ENCODE measurements at places on chromosomes 6 and 20.
A peak's percentile ranks its signal among the peaks of the same experiment; 100 is the strongest.

- no peak for DNase-seq
Measured at GRCh38 chr6:101545191-101545590, 151.7 kb downstream of the GRIK2 start.

- peak; percentile 42 for DNase-seq
Measured at GRCh38 chr20:50052550-50053361, 60.2 kb downstream of the UBE2V1 start.

- peak; percentile 49 for DNase-seq
Measured at GRCh38 chr6:125792680-125793079, 1.9 kb downstream of the NCOA7 start.

DNA sequence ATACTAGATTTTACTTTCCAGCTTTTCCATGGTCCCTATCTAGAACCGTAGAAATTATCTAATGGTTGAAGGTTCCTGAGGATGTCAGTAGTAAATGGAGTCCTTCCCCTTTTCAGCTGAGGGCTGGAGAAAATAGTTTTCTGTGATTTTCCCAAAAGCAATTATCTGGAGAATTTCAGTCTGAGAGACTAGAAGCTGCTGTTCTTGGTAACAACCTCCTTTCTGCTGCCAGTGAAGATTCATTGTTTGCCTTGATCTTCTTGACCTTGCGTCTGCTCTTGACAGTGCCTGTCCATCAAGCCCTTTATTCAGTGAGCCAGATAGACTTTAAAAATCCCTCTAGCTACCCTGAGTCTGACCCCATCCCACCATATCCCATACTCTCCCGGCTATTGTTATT is 73.1 kb downstream of the PHACTR2 start:
- DNase-seq = no peak

DNA sequence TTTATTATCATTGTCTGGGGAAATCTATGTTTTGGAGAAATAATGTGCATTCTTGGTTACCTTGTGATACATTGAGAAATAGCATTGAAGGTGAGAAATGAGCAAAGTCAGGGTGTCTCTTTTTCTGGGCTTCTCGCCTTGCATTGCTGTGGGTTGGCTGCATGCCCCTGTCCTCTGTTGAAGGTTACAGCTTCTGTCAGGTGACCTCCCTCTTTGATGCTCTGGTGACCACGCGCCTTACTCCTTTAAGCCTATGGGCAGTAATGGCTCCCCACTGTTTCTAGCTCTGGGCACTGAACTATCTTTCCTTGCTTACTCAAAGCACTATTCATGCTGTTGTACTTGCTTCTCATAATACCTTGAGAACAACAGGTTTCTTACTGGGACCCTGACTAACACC is 14.6 kb downstream of the ADGRB3 start:
- DNase-seq = no peak

DNA sequence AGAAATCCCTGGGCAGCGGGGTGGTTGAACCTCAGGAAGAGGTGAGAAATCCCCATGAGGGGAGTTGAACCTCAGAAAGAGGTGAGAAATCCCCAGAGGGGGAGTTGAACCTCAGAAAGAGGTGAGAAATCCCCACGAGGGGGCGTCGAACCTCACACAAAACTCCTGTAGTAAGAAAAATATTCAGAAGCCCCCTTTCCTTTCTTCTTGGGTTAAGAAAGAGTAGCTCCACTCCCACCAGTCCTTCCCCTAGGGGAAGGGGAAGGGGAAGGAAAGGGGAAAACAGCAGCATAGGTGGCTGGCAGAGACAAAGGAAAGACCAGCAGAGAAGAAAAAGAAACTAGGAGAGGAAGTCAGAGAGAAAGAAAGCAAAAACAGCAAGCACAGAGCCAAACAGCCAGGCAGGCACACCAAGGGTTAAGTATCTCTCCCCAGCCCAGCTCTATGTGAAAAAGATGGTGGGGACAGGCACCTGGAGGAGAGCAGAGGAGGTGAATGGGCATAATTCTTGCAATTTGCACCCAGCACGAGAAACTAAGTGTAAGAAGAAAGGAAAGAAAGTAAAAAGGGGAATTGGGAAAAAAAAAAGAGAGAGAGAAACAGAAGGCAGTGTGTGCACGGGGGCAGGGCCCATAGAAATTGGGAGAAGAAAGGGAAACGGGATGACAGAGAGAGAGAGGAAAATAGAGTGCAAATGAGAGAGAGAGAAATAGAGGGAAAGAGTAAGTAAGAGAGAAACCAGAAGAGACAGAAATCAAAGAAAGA is 88.2 kb downstream of the PLG start:
- no peak for DNase-seq

GRCh38 chr20:47061549-47061948 is 166.9 kb downstream of the EYA2 start:
- DNase-seq = peak; percentile 59

DNA sequence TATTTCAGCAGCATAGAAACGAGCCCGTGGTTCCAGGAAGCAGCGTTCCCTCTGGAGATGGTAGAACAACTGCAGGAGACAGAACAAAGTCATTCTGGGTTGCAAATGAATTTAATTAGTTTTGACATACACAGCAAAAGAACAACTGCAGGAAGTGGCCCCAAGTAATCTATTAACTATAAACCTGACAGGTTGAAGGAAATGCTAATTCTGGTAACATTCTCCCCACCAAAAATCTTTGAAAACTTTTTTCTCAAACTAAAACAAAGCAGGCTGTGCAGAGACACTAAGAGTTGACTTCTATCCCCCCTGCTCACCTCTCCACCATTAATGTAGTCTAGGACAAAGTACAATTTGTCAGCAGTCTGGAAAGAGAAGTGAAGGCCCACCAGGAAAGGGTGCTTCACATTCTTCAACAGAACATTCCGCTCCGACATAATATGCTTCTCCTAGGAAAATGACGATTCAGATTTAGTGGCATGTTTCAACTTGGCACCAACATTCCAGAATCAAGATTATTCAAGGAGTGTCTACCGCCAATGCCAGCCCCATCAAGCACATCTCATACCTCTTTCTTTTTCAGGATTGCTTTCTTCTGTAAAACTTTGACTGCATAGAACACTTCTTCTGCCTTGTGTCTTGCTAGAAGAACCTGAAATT is 120.4 kb upstream of the SLC2A12 start:
- peak; percentile 50 for DNase-seq

- DNase-seq = no peak
Measured at GRCh38 chr6:100665041-100665380, 200.3 kb upstream of the SIM1 start.

GRCh38 chr6:16933961-16934360 is 167.9 kb upstream of the STMND1 start:
- DNase-seq = no peak

GRCh38 chr20:64151633-64152530 is 12.4 kb upstream of the MYT1 start:
- no peak for DNase-seq

- DNase-seq = no peak
Measured at GRCh38 chr20:36251426-36251825, 15.1 kb downstream of the AAR2 start.

- DNase-seq = peak; percentile 53
Measured at GRCh38 chr6:4313044-4313686, 177.8 kb upstream of the ECI2 start.

DNA sequence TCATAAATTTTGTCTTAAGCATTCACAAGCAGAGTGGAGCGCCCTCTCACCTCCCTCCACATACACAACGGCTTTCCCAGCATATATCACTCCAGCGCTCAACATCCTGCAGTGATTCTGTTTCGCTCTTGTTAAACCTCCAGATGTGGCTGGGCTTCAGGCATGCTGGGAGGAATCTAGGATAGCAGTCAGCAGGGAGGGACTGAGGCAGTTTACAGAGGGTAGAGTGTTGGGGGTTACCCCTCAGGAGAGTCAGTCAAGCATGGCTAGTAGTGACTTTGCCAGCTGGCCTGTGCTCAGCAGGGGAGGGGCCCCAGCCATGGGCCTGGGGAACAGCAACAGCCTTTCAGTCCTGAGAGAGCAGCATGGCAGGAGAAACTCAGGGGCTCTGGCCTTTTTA is 161.4 kb upstream of the FLRT3 start:
- DNase-seq = no peak

GRCh38 chr20:5268449-5268848 is 48.3 kb downstream of the PROKR2 start:
- DNase-seq = no peak

DNA sequence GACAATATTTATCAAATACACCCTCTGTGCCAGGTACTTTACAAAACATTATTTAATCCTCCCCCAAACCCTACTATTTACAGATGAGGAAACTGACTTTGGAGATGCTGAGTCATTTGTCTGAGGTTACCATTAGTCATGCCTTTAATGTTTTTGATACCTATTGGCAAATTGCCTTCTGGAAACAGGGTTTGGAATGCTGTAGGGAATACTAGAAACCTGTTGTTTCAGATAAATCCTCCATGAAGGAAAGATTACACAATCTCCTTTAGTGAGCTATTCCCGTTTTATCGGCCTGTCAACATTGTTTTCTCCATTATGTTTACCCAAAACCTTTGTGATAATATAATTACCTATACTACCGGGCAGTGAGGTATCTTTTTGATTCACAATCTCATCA is 93.6 kb upstream of the ADGRF1 start:
- DNase-seq = peak; percentile 59

GRCh38 chr20:19975436-19975799 is 41.7 kb upstream of the NAA20 start:
- DNase-seq = no peak

DNA sequence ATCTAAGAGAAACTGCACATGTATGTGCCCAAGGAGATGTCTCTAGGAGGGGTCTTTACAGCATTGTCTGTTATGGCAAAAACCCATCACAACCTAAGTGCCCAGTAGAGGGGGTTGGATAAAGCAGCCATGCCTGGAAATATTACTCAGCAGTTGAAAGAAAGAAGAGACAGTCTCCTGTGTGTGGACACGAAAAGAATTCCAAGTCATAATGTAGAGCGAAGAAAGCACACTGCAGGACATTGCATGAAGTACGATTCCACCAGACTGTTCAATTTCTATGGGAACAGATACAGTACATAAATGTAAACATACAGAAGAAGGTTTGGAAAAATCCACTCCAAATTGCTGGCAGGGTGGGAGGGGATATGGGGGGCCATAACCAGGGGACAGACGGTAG is 7.3 kb upstream of the TGM2 start:
- no peak for DNase-seq

DNA sequence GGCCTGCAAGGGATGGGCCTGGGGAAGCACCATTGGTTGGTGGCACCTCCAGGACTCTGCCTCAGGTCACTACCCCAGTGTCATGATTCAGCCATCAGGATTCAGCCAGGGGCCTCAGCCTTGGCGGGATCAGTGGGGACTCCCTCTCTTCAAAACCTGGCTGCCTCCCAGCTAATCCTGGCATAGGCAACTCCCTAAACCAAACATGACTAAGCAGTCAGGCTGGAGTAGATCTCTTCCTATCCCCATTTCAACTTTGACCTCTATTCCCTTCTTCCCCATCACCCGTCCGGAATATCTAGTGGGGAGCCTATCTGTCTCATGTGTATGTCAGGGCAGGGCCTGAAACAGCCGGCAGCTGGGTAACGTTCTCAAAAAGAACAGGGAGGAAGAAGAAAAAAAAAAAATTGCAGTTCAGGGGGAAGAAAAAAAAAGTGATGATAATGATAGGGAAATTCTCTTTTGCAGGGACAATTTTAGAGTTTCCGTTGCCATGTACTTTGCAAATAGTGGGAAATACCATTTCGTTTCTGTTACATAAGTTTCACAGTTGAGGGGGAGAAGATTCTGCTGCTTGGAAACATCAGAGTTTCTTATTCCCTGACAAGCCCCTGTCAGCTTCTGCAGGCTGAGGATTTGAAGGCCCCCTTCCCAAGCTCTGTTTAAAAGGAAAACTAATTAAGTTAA is 4.1 kb upstream of the PREX1 start:
- peak; percentile 63 for DNase-seq

- DNase-seq = no peak
Measured at GRCh38 chr6:153958860-153959259, 80.2 kb upstream of the OPRM1 start.

DNA sequence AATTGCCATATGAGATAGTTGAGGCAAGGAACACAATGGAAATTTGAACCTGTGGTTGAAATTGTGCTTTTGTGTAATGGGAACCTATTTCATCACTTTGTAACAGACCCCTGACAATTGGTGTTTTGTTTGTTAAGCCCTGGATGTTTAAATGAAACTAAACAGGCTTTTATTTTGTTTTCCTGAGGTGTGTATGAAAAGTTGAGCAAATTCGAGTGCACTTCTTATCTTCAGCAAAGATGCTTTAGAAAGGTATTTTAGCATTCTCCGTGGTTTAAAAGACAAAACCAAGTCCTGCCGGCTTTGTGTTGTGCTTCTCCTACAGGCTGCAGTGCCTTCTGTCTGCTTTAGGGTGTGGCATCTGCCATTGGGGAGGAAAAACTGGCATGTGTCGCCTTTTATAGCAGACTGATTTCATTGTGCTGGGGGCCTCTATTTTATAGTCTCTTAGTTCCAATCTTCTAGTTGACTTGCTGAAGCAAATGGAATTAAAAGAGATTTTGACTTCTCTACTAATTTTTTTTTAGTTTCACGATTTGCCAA is 2.2 kb upstream of the ARID1B start:
- no peak for DNase-seq

- peak; percentile 29 for DNase-seq
Measured at GRCh38 chr6:105747823-105748405, 338.2 kb upstream of the PRDM1 start.

GRCh38 chr6:99425647-99426450 is 741 bp upstream of the PNISR start:
- DNase-seq = peak; percentile 93

DNA sequence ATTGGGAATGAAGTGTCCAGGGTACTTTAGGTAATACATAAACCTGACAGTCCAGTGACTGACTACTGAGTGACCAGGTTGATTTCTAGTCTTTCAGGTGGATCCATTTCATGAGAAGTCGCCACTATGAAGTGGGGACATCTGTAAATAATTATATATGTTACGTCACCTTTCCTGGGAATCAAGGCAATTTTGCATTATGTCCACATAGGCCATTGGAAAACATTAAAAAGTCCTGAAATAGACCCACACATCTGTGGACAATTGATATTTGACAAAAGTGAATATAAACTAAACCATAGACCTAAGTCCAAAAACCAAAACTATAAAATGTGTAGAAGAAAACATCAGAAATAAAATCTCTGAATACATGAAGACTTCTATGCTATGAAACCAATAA is 231.5 kb downstream of the C6orf118 start:
- no peak for DNase-seq

DNA sequence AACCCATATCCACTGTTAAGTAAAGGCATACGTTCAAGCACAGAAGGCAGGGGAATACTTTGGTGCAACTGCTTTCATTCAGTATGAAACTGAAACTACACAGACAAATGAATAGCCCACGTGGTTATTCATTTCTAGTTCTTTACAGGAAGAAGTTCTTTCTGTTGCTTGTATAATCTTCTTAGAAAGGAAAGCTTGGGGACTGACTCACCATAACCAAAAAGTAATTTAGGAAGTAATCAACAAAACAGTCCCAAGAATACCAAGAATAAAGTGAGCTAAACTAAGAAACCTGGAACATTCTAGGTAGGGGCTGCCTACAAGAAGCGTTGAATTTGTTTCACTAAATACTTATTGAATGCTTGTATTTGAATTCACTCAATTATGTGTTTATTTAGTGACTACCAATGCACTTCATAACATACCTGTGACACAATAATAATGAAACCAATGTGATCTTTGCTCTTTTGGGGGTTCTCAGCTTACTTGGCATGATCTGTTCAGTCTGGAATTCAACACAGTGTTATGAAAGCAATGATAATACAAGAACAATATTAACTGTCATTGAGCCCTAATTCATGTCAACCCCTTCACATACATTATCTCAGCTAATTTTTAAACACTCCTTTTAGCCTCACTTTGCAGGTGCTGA is 25.1 kb upstream of the KIAA0408 start:
- DNase-seq = no peak

GRCh38 chr6:22059126-22059525 is 237.7 kb downstream of the PRL start:
- DNase-seq = no peak
